ENCODE measurements at places on chromosomes 2 and 18.

DNA sequence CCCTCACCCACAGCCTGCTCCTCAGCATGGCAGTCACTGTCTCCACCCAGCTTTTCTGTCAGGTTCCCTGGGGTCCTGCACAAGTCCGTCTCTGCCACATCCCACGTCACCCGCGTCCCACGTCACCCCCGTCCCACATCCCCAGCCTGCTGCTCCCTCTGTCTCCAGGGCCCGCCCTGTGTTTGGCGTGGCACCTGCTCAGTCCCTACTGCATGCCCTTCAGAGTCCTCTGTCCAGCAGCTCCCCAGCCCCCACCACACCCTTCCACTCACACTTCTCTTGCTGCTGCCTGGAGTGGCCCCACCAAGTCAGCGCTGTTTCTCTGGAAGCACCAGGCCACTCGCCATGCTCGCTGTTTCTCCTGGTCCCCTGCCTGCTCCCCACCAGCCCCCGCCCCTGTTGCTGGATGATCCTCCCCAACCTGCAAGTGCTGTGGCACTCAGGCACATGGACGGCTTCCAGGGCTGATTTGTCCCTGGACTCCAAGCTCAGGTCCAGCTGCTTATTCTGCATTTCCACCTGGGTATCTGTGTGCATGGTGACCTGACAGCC lies 18.8 kb downstream of the ATG4B start:
- DNase-seq = no peak

GRCh38 chr18:11800566-11801334 lies 50.5 kb upstream of the CHMP1B start:
- no peak for DNase-seq

GRCh38 chr18:62678847-62679485 lies 36.4 kb upstream of the PHLPP1 start:
- no peak for DNase-seq

GRCh38 chr2:172806493-172806892 lies 70.8 kb downstream of the RAPGEF4 start:
- no peak for DNase-seq

All from stimulated activated CD8-positive, alpha-beta memory T cell treated with anti-CD3 and anti-CD28 coated beads, Interleukin-2, amount 100 ng/mL, for 1 hour (primary cell).